Activated CD4-positive, CD25-positive, alpha-beta regulatory T cell treated with anti-CD3 and anti-CD28 coated beads, Interleukin-2, amount 50 U/mL, for 24 hours (primary cell): ENCODE measurements at places on chromosomes 5 and 9.

GRCh38 chr9:4741365-4742089, 525 bp upstream of the AK3 start:
- no peak for ATAC-seq

DNA sequence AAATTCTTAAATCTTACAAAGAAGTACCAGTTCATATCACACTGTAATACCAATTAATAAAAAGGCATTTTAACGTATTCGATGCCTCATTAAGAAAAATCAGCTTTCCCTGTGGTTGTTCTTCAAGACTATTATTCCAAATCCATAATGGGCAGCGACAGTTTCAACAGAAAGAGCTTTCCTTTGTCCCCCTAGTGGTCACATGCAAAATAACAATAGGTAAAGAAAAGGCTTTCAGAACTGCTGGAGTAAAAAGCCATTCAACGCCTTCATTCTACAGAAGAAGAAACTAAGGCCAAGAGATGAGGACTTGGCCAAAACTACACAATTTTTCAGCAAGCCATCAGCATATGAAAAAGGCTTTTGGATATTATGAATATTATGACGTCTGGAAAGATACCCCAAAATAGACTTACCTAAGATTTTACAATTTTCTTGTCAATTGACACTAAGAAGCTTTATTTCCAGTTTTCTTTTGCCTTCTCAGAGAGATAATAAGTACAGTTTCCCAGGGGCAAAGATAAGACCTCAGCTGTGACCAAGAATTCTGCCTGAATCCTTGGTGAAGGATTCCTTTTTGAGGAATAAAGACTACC, 6.7 kb upstream of the CDH6 start:
- no peak for ATAC-seq

- no peak for ATAC-seq
Observed at GRCh38 chr9:7289773-7290172, 509.8 kb downstream of the DMAC1 start.

DNA sequence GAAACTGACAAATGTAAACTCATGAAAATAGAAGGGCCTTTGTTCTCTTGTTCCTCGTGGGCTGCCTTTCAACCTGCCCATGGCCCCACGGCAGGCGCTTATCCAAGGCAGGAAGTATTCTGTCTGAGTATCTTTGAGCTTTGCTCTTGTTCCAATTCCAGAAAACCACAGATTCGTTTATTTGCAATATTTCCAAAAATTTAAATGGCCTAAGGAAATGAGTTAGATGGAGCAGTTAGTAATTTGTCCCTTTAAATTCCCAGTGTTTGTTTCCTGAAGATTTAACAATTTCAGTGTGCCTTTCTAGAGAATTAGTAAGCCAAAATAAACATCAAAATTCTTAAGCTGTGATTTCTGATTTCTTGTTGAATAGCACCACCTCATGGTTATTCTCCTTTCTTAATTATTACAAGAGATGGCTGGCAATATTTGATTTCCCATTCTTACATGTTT, 299.4 kb upstream of the RASA1 start:
- ATAC-seq = no peak

DNA sequence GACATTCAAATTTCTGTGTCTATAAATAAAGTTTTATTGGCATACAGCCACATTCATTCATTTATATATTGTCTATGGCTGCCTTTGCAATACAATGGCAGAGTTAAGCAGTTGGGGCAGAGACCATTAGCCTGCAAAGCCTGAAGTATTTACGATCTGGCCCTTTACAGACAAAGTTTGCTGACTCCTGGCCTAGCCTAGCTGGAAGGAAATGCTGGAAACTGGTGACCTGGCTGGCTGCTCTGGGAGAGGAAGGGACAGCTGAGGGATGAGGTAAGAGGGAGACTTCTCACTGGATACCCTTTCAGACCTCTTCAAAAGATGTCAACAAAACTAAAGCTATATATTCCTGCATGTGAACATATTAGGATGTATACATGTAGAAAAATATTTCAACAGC, 66.0 kb upstream of the PPARGC1B start:
- no peak for ATAC-seq

- no peak for ATAC-seq
Observed at GRCh38 chr9:4141296-4141695, 158.6 kb downstream of the GLIS3 start.

GRCh38 chr9:129783516-129784361, 19.2 kb upstream of the TOR1B start:
- ATAC-seq = peak; percentile 90

DNA sequence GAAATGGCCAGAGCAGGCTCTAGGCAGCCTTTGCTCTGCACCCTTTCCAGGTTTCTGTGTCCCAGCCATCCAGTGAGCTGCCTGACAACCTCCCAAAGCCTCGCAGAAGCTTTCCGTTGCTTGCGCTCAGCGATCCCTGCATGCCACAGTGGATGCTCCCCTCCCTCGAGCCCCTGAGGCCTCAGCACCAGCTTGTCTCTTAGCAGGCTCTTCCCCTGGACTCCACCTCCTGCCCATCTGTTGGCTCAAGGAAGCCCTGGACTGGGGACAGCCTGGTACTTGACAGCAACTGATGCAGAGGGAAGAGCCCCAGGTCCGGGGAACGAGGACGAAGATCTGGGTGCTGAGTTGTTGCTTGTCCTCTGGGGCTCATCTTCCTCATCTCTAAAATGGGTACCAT, 23.2 kb downstream of the TSPAN17 start:
- ATAC-seq = no peak

DNA sequence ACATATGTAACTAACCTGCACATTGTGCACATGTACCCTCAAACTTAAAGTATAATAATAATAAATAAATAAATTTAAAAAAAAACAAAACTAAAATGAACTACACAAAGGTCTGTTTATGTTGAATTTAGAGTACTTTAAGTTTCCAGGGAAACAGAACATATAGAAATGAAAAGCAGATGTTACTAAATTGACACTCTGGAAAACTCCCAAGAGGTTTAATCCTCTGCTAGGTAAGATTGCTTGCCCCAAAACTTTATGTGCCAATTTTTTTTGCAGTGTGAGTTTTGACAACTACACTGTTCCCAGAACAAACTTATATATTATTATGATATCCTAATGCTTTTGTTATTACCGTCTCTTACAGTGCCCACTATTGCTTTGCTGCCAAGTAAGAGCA, 134.3 kb upstream of the MRPS30 start:
- ATAC-seq = no peak
